Spleen (tissue), 13 donors: ENCODE measurements at places on chromosomes 6 and 20.

- no peak for DNase-seq
Observed at GRCh38 chr20:46695892-46696291, 6.6 kb upstream of the TP53RK start.

- DNase-seq: no peak
Observed at GRCh38 chr6:46044881-46045617, 29.4 kb upstream of the CLIC5 start.

- DNase-seq: peak; percentile 85
Observed at GRCh38 chr20:64069614-64070243, 6.7 kb downstream of the TCEA2 start.

- DNase-seq: no peak
Observed at GRCh38 chr6:138821519-138821918, 25.6 kb downstream of the ECT2L start.

DNA sequence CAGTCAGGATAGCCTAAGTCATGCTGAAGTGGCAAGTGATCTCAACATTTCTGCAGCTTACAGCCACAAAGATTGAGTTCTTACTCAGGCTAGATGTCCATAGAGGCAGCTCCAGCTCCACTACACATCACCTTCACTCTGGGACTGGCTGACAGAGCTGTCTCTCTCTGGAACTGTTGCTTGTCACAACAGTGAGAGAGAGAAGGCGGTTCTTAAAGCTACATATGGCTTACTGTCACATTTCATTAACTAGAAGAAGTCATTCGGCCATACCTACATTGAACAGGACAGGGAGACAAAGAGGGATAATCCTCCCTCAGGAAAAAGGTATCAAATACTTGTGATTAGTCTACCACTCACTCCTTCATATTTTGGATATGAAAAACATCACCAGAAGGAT is 914.9 kb upstream of the FLRT3 start:
- DNase-seq: no peak

DNA sequence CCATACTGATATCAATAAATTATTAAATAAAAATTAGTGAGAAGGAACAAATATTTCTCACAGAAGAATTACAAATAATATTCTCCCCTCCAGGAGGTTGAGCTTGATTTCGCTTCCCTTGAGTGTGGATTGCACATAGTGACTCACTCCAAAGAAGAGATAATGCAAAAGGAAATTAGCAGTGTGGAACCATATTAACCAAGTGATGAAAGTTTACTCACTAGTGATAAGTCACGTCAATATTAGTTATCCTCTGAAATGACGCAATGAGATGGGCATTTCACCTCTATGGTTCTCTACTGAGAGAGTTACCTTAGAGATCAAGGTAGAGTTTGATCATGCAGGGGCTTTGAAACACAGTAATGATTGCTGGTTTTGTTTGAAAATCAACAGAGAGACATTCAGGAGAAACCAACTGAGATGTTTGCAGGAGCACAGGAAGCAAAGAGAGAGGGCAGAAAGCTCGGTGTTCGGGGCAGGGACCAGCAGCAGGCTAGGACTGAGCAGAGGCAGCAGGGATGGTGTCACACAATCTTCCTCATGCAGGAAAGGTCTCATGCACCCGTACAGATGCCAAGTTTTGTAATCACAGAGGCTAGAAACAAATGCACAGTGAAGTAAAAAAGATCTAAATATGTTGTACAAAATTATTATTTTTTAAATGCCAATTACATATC is 634.5 kb downstream of the QKI start:
- DNase-seq: no peak

- DNase-seq: no peak
Observed at GRCh38 chr6:155234167-155234566, 29.6 kb upstream of the CLDN20 start.

DNA sequence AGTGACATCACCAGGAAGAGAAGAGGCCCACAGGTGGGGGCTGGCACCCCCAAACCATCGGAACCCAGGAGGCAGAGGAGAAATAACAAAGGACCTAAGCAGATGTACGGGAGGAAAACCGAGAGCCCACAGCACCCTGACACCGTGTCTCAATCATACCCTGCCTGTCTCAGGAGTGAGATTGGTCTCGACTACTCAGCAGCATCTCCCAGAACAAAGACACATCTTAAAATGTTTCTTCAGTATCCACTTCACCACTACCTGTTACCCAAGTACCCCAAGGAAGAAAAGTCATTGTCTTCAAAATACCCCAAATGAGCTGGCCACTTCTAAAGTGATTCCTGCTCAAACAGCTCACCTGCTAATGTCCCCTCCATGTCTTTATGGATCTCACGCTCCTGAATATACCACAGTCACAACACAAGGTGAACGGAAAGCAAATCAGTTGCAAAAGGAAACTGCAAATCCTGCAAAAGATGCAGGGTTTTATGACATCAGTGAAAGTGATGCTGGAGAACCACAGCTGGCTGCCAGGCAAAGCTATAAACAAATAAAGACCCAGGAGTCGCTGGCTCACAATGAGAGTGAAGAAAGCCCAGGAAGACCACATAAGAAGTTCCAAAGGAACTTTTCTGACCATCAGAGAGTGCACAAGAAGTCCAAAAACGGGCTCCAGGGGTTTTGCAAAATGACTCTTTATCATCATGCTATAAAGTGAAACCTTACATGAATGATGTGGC is 44.1 kb downstream of the PREX1 start:
- no peak for DNase-seq

GRCh38 chr6:24855395-24856245 is 56.9 kb upstream of the ARMH2 start:
- peak; percentile 85 for DNase-seq

- no peak for DNase-seq
Observed at GRCh38 chr6:97215157-97215769, 67.8 kb downstream of the MMS22L start.

DNA sequence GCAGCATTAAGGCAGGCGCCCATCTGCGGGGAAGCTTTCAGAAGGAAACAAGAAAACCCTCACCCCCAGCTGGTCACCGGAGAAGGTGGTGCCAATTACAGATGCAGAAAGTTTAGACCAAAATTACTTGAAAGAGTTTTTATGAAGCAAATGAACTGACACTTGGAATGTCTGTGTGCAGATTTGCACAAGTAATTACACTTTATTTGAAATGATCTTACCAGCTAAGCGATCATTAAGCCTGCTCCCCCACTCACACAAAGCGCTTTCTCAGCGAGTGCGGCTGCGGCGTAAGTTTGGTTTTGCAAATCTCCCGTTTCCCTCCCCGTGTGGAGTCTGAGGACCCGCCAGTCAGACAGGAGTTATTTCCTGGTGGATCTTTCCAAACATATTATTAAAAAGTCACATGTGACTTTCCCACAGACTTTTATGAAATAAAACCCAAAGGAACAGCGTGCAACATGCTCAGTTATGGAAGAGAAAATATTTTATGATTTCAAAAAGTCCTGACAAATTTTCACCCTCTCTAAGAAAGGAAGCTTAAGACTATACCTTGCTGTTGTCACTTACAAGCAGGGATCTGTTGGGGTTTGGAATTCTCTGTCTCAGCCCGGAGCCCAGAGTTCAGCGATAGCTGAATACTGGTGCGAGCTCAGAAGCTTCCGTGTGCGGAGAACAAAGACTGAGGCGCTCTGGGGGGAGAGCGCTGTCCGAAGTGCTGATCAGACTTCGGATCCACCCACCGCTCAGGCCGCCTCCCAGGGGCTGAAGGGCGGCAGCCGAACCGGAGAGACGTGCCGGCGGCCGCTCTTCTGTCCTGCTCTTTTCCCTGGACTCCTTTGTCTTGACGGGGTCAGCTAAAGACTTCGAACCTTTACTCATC is 2.7 kb upstream of the MYT1 start:
- DNase-seq: no peak

GRCh38 chr20:10982692-10983091 is 308.9 kb upstream of the JAG1 start:
- DNase-seq: no peak

DNA sequence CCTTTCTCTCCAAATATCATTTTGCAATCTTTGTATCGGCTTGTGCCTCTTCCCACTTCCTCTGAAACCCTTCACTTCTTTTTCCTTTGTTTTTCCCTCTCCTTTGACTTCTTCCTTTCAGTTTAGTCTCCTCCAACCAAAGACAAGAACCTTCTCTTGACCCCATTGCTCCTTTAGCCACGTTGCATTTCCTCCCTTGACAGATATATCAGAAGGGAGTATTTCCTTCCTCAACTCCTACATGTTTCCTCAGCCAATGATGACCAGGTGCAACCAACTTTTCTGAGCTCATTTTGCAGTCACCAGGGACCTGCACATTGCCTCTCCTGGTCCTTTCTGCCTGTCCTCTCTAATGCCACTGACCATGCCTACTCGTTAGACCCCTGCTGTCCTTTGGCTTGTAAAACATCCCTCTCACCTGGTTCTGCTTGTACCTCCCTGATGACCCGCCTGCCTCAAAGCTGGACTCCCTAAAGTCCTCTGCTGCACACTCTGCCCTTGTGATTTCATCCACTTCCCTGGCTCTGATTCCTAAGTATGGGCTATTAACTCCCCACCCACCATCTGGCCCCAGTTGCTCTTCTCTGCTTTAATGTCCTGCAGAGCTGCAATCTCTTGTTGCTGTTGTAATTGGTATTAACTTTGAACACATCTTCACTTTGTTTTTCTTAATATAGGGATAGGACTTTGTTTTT is 27.4 kb downstream of the SLC22A16 start:
- no peak for DNase-seq

DNA sequence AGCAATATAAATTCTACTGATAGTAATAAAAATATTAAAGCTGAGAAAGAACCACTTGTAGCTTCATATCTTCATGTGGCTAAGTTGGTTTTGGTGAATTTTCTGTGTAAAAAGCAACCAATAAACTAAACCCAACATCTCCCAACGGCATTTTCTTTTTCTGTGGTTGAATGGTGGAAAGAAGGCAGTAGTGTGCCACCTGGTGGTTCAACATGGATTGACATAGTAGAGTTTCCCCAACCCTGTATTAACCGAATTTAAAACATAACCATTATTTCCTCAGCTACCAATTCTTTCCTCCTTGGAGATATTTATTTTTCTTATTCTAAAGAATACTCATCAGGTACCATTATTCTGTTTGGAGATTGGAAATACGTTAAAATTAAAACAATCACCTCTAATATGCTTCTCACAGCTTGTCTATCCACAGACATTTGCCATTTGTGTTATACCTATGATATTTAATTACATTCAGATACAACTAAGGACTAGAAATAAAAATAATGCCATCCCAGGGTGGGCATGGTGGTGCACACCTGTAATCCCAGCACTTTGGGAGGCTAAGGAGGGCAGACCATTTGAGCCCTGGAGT is 117.1 kb upstream of the EEF1E1 start:
- no peak for DNase-seq

GRCh38 chr6:7691675-7692452 is 34.0 kb upstream of the BMP6 start:
- DNase-seq: no peak

GRCh38 chr20:47502271-47503239 is 868 bp downstream of the NCOA3 start:
- DNase-seq: no peak

GRCh38 chr6:25792016-25792415 is 37.5 kb downstream of the SLC17A4 start:
- DNase-seq: no peak

DNA sequence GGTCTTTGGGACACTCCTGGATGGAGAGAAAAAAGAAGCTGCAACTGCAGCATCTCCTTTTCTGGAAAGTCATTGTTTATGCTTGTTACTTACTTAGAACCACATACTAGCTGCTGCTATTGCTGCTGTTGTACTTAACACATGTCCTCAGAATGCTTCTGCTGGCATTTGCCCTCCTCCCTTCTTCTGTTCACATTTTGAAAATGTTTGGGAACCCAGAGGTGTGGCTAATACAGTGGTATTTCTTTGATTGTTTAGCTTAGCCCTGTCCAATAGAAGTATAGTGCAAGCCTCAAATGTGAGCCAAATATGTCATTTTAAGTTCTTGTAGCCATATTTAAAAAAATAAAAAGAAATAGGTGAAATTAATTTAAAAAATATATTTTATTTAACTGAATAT is 8.4 kb downstream of the DTD1 start:
- no peak for DNase-seq

DNA sequence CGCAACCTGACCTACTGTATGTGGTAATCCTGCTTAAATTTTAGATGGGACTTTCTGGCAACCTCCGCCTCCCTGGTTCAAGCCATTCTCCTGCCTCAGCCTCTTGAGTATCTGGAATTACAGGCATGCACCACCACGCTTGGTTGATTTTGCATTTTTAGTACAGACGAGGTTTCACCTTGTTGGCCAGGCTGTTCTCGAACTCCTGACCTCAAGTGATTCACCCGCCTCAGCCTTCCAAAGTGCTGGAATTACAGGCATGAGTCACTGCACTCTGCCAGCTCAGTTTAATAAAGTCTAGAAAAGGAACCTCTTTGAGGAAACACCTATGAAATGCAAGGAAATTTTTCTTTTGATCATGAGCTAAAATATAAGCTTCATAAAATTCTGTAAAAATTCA is 9.0 kb upstream of the PLCB4 start:
- DNase-seq: no peak

DNA sequence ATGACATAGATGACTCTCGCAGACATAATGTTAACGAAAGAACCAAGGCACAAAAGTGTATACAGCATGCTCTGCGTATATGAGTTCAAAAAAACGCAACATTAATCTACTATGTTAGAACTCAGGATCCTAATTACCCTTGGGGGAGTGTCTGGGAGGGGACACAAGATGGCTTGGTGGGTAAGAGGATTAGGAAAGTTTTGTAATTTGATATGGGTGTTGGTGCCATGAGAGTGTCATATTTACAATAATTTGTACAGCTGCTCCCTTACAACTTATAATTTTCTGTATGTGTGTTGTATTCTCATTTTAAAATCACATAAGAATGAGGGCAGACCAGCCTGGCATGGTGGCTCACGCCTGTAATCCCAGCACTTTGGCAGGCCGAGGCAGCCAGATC is 38.6 kb downstream of the TFEB start:
- no peak for DNase-seq

DNA sequence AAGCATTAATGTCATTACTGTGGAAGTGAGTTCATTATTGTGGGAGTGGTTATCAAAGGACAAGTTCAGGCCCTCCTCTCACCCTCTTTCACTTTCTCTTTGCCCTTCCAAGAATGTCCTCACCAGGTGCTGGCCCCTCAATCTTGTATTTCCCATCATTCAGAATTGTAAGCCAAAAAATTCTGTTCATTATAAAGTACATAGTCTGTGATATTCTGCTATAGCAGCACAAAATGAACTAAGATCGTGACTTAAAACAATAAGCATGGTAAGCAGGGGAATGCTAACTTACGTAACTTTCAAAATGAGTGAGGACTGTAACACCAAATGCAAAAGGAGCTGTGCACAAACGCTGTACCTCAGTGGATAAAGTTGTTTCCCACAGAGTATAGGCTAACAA is 515.7 kb upstream of the BTBD3 start:
- no peak for DNase-seq

- no peak for DNase-seq
Observed at GRCh38 chr6:142746524-142746923, 198.5 kb downstream of the HIVEP2 start.

DNA sequence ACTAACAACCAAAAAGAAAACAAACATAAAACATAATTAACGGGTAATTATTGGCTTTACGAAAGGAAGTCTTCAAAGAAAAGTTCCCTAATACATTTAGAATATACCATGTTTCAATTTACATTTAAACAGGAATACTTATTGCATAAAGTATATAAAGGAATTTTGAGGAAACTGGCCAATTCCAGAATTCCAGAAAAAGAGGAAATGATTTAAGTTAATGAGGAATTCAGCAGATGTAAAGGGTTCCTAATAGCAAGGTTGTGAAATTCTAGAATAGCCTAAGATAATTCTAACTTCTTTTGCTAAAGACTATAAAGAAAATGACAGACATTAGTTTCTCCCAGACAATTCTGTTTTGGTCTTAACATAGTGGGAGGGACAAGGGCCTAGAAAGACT is 35.0 kb downstream of the DTNBP1 start:
- no peak for DNase-seq

GRCh38 chr6:140138311-140139010 is 764.0 kb upstream of the CITED2 start:
- DNase-seq: no peak
